ENCODE measurements at places on chromosomes 6 and 20. TPM values are rescaled to one million over a fixed set of nuclear protein-coding genes. Genes with fewer than 3 reads are reported as not detected.

CARMIL1 gene
- total RNA-seq = 20.8 TPM

- DNase-seq = no peak
Observed at GRCh38 chr20:152131-152530, 5.1 kb upstream of the DEFB127 start.

TAP1 gene
- 32.8 TPM for total RNA-seq

FAM162B gene
- 8.9 TPM for total RNA-seq

DNA sequence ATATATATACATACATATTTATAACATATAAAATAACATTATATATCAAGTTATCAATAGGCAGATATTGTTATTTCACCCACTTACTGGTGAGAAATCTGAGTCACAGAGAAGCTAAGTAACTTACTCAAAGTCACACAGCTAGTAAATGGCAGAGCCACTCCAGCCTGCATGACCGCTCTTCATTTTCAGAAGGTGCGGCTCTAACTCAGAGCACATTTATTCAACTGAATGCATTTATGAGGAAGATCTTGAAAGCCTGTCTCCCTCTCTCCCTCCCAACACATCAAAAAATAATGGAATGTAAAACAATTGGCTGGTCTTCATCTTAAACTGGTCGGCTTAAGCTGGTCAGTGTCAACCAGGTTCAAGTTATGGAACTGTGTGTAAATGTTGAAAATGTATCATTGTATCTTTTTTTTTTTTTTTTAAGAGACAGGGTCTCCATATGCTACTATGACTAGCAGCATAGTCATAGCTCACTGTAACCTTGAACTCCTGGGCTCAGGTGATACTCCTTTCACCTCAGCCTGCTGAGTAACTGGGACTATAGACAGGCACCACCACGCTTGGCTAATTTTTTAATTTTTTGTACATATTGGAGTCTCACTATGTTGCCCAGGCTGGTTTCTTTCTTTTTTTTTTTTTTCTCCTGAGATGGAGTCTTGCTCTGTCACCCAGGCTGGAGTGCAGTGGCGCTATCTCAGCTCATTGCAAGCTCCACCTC is 70.7 kb upstream of the NCOA3 start:
- no peak for DNase-seq

GRCh38 chr6:65546894-65547293 is 160.1 kb downstream of the EYS start:
- DNase-seq = no peak

GRCh38 chr20:3238616-3239025 is 369 bp downstream of the SLC4A11 start:
- DNase-seq = no peak

DNA sequence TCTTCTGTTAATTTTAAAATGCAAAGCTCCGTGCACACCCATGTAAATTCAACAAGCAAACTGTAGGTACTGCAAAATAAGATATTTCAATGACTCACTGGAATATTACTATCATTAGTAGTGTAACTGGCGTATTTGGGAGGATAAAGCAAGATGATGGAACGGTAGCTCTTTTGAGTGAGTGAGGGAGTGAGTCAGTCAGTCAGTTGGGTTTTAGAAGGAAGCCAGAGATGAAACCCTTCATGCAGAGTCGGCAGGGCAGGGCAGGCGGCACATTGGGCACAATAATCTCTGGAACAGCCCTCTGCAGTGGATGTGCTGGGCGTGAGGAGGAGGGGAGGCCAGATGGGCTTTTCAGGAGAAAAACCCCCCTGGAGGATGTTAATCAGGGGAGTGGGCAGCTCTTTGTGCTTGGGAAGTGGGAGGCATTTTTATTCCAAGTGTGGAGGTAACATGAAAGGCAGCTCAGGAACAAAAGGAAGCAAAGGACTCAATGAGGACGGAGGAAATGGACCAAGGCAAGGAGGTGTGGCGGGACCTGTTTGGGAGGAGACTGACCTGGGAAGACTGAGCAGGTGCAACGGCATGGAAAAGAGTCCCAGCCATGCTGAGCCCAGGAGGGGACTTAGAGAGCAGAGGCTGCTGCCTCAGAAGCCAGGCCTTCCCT is 171.2 kb downstream of the ZDHHC14 start:
- DNase-seq = no peak

DNA sequence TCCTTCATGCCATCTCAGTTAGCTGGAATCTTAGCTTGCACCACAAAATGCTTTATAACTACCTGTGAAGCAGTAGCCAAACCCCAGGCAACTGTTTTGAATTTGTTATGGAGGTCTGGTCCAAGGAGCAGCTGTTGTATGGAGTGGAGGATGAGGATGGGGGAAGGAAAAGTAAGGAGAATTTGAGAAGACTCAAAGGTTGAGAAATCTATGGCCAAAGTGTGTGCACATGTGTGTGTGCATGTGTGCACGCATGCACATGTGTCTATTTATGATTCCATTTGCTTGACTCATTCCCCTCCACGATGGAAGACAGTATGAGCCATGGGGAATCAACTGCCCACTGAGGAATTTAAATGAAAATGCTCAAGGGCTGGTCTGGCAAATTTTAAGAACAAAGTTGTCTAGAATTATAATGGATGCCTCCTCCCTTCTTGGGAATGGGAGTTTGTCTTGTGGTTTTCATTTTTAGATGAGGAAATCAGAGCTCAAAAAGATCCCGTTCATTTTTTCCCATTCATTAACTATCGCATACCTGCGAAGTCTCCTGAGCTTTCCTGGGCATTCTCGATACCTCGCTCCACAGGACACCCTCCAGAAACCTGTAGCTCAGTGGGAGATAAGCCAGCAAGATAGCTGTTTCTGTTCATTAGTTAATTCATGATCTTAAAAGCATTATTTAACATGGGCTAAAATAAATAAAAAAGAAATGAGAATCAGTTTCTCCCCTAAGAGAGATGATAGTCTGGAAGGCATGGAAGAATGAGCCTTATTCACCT is 152.3 kb upstream of the NEDD9 start:
- no peak for DNase-seq

DNA sequence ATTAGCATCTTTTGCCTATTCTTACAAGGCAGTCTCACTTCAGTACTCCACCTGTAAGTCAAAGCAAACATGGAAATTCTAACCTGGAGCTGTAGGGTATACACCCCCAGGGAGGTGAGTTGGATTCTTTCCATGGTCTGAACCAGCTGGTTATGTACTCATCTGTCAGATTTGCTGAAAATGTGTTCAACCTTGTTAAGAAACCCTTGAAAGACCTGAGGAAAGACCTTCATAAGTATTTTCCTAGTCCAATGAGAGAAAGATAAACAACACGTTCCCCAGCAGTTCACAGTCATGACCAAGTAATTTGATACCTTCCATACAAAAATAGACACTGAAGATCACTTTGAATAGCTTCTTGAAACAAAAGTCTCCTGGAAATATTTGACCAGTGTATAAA is 42.5 kb downstream of the ID4 start:
- DNase-seq = no peak

BNIP5 gene
- not detected for total RNA-seq

GRCh38 chr6:88866856-88867255 is 96.6 kb downstream of the RNGTT start:
- no peak for DNase-seq

DNA sequence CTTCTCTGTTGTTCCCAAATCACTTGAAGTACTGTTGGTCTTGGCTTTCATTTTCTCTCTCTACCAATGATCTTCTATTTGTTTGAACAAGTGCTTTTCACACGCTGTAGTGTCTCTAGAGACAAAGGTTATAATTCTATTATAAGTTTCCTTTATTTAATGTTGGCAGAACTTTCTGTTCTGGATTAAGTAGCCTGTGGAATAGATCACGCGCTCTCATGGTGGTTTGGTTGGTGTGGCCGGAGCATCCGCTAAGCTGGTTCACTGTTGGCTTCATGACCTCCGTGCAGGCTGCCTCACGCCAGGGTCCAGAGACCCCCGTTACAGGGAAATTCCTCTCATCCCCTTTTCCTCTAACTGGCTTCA is 30.9 kb upstream of the KIF25 start:
- no peak for DNase-seq
